ENCODE measurements at places on chromosomes 12 and 14.

DNA sequence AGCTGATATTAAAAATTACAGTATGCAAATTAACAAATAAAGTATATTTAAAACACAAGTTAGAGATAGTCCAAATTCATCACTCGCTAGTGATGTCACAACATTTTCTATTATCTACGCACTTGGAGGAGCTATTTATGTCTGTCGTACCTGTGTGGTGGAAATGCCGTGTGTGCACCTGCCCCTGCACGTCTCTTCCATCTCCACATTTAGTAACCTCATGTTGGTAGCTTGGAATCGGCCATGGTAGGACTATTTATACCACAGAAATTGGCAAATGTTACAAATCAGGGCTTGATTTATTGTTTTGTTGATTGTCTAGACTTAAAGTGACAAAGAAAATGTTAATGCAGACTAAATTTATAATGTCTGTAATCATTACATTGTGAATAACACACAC lies 62.6 kb upstream of the NTF3 start:
- H3K27me3 ChIP-seq = no peaks in the 10 kb centered on the region
- no peak overlapping the region for H3K4me3 ChIP-seq
- no peak for DNase-seq
- no peaks in the 10 kb centered on the region for H3K4me1 ChIP-seq
- H3K36me3 ChIP-seq = no peaks in the 10 kb centered on the region

DNA sequence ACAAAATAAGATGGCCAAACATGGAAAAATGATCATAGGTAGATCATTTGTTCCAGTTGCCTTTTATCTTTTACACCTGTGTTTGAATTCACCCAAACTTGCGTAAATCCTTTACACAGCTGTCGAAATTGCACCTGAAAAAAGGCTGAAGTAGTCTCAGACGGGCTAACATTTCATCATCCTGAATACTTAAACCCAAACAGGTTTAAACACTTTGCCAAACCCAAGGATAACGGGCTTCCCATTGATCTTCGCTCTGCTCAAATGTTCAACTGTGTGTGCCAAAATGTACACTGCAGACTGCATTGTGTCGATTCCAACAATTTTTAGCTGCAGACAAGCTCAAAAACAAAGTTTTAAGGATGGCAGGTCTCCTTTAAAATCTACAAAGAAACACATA lies 288.7 kb upstream of the DDHD1 start:
- no peaks in the 10 kb centered on the region for H3K27me3 ChIP-seq
- DNase-seq = no peak
- H3K27ac ChIP-seq = no peak overlapping the region
- H3K36me3 ChIP-seq = no peaks in the 10 kb centered on the region
- no peak overlapping the region for H3K4me3 ChIP-seq
- H3K4me1 ChIP-seq = no peaks in the 10 kb centered on the region

DNA sequence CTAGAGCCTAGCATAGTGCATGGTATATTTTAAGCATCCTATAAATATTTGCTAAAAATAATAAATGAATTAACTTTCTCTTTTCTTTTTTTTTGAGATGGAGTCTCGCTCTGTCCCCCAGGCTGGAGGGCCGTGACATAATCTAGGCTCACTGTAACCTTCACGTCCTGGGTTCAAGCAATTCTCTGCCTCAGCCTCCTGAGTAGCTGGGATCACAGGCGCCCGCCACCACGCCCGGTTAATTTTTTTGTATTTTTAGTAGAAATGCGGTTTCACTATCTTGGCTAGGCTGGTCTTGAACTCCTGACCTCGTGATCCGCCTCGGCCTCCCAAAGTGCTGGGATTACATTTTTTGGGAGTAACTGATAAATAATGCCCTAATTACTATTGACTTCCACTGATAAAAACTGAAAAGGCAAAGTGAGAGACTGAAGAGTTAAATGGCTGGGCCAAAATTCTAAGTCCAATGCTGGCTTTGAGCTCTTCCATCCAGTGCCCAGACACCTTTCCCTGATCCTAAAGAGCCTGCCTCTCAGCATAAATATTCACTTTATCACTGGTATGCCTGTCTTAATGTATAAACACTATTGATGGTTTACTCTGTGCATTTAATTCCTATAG lies 213.0 kb upstream of the KRR1 start:
- no peak overlapping the region for H3K27ac ChIP-seq
- H3K4me3 ChIP-seq = no peak overlapping the region
- H3K27me3 ChIP-seq = no peaks in the 10 kb centered on the region
- DNase-seq = no peak
- peaks cover 22% of the 10 kb centered on the region for H3K4me1 ChIP-seq

DNA sequence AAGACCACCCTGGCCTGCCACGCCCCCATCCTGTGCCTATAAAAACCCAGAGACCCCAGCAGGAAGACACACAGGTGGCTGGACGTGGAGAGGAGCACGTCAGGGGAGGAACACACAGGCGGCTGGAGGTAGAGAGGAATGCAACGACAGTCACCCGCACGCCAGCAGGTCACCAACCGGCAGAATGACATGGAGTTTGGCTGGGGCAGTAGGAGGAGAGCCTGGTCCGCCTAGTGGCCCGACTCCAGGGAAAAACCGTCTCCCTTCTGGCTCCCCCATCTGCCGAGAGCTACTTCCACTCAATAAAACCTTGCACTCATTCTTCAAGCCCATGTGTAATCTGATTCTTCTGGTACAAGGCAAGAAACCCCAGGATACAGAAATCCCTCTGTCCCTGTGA lies 62.7 kb upstream of the KCNH3 start:
- DNase-seq = no peak
- H3K4me3 ChIP-seq = no peak overlapping the region
- H3K27me3 ChIP-seq = no peaks in the 10 kb centered on the region
- no peaks in the 10 kb centered on the region for H3K36me3 ChIP-seq

DNA sequence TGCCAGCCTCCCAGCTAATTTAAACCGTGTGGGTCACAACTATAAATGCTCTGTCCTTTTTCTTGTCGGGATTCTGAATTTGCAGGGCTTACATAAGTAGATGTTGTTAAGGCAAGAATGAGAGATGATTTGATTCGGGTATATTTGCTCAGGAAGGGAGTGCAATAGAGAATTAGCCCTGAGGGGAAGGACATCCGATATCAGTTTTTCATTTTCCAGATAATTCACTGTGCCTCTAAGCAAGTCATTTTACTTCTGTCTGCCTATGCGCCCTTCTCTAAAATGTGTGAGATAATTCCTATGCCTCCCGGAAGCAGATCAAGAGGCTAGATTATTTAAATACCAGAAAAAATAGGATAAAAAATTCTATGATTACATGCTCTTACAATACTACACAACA lies 300.5 kb downstream of the RMST start:
- no peak overlapping the region for H3K4me3 ChIP-seq
- DNase-seq = no peak
- H3K27ac ChIP-seq = no peak overlapping the region
- no peaks in the 10 kb centered on the region for H3K36me3 ChIP-seq
- no peaks in the 10 kb centered on the region for H3K4me1 ChIP-seq

DNA sequence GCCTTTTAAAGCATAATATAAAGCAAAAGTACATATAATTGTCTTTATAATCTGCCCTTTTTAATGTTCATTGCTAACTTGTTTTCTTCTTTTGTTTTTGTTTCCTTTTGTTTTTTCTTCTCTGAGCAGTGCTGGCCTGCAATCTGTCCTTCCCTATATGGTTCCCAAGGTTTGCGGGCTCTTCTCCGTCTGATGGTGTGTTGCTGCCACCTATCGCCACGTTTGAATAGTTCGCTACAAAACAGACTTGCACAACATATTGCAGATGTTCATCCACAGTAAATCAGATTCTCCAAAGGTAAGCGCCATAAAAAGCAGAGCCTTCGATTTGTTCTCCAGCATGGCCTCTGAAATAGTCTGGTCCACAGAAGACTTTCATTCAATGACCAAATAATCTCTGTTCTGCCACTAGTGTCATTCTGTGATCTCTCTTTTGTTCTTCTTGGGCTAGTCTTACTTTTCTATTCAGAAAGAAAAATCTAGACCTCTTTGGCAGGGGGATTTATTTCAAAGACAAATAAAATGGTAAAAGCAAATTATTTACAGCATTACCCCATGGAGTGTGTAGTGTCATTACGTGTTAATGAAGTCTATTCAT lies 33.5 kb downstream of the C12orf50 start:
- H3K4me1 ChIP-seq = no peaks in the 10 kb centered on the region
- peak; percentile 14 for DNase-seq
- no peaks in the 10 kb centered on the region for H3K36me3 ChIP-seq
- H3K27me3 ChIP-seq = no peaks in the 10 kb centered on the region
- H3K4me3 ChIP-seq = no peak overlapping the region
- no peak overlapping the region for H3K27ac ChIP-seq

- no peak overlapping the region for H3K4me3 ChIP-seq
- no peaks in the 10 kb centered on the region for H3K4me1 ChIP-seq
- H3K36me3 ChIP-seq = no peaks in the 10 kb centered on the region
Observed at GRCh38 chr12:85681333-85681732, 154.9 kb downstream of the RASSF9 start.

DNA sequence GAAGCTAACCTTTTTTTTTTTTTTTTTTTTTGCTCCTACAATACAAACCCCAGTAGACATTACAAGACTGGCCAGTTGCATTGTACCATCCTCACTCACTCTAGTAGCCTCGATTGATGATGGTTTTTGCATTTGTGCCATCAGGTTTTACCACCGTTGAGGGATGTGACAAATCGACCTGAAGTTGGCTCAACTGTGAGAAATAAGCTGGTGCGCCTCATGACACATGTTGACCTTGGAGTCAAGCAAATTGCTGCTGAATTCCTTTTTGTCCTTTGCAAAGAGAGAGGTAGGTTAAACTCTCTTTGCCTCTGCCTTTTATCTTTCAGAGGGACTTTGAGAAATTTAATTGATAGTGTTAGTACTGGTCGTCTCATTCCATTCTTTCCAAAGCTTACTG lies 76.8 kb downstream of the RIC8B start:
- H3K36me3 ChIP-seq = peaks cover 27% of the 10 kb centered on the region
- no peak overlapping the region for H3K4me3 ChIP-seq
- no peaks in the 10 kb centered on the region for H3K27me3 ChIP-seq
- no peak for DNase-seq
- H3K4me1 ChIP-seq = no peaks in the 10 kb centered on the region

- no peak overlapping the region for H3K27ac ChIP-seq
- no peaks in the 10 kb centered on the region for H3K27me3 ChIP-seq
- H3K4me1 ChIP-seq = no peaks in the 10 kb centered on the region
- no peaks in the 10 kb centered on the region for H3K36me3 ChIP-seq
- no peak for DNase-seq
Observed at GRCh38 chr14:91269076-91269991, 24.8 kb upstream of the GPR68 start.

GRCh38 chr12:107320929-107321631 lies 227.7 kb upstream of the CRY1 start:
- no peaks in the 10 kb centered on the region for H3K36me3 ChIP-seq
- H3K4me3 ChIP-seq = peak overlapping the region; percentile 50
- no peak overlapping the region for H3K27ac ChIP-seq
- H3K27me3 ChIP-seq = no peaks in the 10 kb centered on the region
- no peak for DNase-seq
- peaks cover 41% of the 10 kb centered on the region for H3K4me1 ChIP-seq

Measured in tibial nerve (tissue), 4 donors.